Naive thymus-derived CD4-positive, alpha-beta T cell (primary cell): ENCODE measurements at places on chromosomes 11 and 22. TPM values are rescaled to one million over a fixed set of nuclear protein-coding genes. Genes with fewer than 3 reads are reported as not detected.

DNA sequence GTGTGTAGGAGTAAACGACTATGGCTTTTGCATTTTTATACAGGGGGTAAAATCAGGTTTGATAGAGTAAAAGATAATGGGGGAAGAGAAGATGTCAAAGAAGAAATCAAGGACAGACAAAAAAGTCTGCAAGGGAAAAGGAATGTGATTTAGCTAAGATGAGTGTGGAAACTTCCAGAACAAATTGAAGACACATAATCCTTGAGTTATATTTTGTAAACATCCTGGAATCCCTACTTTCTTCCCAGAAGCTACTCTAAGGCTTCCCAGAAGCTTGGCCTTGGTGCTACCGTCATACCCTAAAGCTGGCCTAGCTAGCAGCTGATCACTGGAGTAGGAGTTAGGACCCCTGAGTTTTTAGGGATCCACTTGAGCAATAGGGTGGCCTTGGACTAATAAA lies 82.4 kb downstream of the BLID start:
- H3K27ac ChIP-seq = no peak overlapping the region
- H3K27me3 ChIP-seq = no peaks in the 10 kb centered on the region
- H3K4me1 ChIP-seq = no peaks in the 10 kb centered on the region
- no peak overlapping the region for H3K4me3 ChIP-seq
- H3K36me3 ChIP-seq = no peaks in the 10 kb centered on the region

Gene C11orf87
- total RNA-seq = not detected

Gene APOBEC3A
- total RNA-seq = not detected

DNA sequence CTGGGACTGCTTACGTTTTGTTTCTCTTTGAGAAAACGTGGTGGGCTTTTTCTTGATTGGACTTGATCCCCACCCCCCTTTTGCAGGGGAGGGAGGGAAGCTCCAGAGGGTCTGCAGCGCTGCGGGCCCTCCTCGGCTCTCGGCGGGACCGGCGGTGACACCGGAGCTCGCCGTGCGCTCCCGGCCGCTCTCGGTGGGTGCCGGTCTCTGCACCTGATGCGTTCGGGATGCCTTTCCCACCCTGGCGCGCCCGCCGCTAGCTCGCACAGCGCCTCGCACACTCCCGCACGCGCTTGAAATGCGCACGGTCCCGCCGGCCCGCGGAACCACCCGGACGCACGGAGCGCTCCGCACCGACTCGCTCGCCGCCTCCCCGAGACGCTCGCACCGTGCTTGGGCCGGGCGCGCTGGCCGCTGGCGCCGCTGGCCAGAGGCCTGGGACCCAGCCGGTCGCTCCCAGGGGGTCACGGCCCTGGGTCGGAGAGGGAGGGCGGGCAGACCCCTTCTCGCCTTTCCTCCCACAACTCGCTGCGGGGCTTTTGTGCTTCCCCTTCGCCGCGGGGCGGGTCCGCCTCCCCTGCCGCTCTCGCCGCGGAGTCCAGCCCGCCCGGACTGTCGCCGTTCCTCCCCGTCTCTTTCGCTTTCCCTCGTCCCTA lies 1.0 kb downstream of the ZBTB16 start:
- peak; percentile 46 for DNase-seq
- no peaks in the 10 kb centered on the region for H3K27me3 ChIP-seq
- H3K4me3 ChIP-seq = peak overlapping the region; percentile 70
- H3K36me3 ChIP-seq = no peaks in the 10 kb centered on the region
- peak overlapping the region; percentile 14 for H3K27ac ChIP-seq

GRCh38 chr11:27722117-27722952 lies 22.1 kb upstream of the BDNF start:
- no peaks in the 10 kb centered on the region for H3K4me1 ChIP-seq
- no peaks in the 10 kb centered on the region for H3K36me3 ChIP-seq
- no peak overlapping the region for H3K4me3 ChIP-seq
- no peaks in the 10 kb centered on the region for H3K27me3 ChIP-seq
- no peak for DNase-seq
- H3K27ac ChIP-seq = no peak overlapping the region

DNA sequence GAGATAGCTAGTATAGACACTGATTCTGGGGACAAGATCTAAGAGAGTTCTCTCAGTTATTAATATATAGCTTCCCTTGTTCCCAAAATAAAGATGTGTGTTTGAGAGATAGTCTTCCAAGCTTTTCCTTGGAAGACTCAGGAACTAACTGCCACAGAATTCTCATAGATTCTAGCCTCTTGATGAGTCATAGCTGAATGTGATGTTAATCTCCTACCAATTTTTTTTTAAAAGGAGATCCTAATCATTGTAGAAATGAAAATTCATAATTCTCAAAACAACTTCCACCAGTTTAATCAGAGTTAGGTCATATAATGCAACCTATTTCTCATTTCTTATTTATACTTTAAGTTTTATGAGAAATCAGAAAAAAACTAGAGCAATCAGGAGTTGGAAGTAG lies 148.8 kb downstream of the JRKL start:
- DNase-seq = no peak
- H3K36me3 ChIP-seq = no peaks in the 10 kb centered on the region
- H3K27ac ChIP-seq = no peak overlapping the region

DNA sequence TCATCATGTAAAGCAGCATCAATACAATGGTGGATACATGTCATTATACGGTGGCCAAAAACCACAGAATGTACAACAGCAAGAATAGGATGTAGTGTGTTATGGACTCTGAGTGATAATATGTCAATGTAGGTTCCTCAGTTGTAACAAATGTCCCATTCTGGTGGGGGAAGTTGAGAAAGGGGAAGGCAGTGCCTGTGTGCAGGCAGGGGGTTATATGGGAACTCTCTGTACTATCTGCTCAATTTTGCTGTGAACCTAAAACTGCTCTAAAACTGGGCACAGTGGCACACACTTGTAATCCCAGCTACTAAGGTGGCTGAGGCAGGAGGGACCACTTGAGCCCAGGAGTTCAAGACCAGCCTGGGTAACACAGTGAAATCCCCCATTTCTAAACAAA lies 5.9 kb downstream of the CHKA start:
- no peak for DNase-seq
- no peaks in the 10 kb centered on the region for H3K36me3 ChIP-seq
- H3K27ac ChIP-seq = no peak overlapping the region
- H3K4me3 ChIP-seq = no peak overlapping the region
- no peaks in the 10 kb centered on the region for H3K27me3 ChIP-seq
- H3K4me1 ChIP-seq = no peaks in the 10 kb centered on the region

Gene MOB2
- 59.8 TPM for total RNA-seq

Gene C11orf42
- total RNA-seq = not detected

DNA sequence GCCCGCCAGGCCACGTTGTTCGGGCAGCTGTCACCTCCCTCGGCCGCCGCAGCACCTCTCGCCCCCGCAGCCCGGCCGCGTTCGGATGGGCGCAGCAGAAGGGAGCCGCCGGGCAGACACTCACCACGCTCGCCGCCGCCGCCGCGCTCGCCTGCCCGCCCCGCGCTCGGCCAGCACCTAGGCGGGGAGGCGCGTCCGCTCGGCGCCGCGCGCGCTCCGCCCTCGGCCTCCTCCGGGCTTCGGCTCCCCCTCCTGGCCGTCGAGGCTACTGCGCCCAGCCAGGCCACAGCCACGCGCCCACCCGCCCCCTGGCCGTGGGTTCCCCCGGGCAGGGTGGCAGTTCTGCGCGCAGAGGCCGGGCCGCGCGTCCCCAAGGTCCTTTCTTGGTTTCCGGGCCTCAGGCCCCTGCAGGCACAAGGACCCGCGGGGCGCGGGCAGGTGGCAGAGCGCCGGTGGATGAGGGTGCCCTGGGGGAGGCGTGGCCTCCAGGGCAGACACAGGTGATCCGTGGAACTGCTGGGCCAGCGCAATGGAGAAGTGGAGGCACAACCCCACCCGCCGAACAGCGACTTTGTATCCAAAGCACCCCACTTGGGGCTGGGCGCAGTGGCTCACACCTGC lies at the start of gene SLC25A22:
TSS of gene SLC25A22 (minus strand) at position 189 of the 621 bp plus-strand sequence. CDS start 3,275 bp downstream, outside the sequence.
- peak within 1 kb of the TSS; percentile 93 for H3K27ac ChIP-seq
- peak within 1 kb of the TSS; percentile 87 for H3K4me3 ChIP-seq
- peaks cover 16% of the 10 kb centered on the region for H3K4me1 ChIP-seq
- H3K27me3 ChIP-seq = no peaks in the 10 kb centered on the region
- peak; percentile 93 for DNase-seq
- H3K36me3 ChIP-seq = peaks cover 5% of the 10 kb centered on the region

GRCh38 chr22:20231514-20232236 lies 36.4 kb downstream of the RTN4R start:
- no peaks in the 10 kb centered on the region for H3K36me3 ChIP-seq
- no peaks in the 10 kb centered on the region for H3K27me3 ChIP-seq
- H3K4me3 ChIP-seq = no peak overlapping the region
- no peaks in the 10 kb centered on the region for H3K4me1 ChIP-seq
- no peak for DNase-seq

DNA sequence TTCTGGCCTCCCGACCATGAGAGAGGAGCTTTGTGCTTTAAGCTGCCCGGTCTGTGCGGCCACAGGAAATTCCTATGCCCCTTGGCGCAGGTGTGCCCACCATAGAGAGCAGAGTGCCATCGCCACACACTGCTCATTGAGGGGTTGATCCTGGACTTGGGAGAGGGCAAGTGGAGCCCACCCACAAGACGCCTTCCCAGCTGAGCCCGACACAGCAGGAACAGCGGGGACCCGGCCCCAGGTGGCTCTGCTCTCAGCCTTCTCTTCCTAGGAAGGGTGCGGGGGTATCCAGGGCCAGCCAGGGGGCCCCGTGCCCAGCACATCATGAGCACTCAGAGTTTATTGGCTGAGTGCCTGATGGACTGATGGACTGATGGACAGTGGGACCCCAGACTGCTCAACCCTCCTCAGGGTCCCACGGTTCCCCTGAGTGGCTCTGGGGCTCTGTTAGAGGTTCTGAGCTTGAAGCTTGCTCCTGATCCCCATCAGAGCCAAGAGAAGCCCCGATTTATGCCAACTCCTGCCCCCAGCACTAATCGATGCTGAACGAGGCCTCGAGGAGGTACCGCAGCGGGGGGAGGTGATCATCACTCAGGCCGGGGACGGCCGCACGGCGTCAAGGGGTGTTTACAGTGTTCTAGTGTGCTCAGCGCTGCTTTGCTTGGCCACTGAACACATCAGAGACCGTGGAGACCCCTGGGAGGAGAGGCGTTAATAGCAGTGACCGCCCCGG lies 13.5 kb upstream of the MRGPRD start:
- H3K4me1 ChIP-seq = no peaks in the 10 kb centered on the region
- no peaks in the 10 kb centered on the region for H3K27me3 ChIP-seq
- no peaks in the 10 kb centered on the region for H3K36me3 ChIP-seq
- no peak for DNase-seq
- H3K4me3 ChIP-seq = no peak overlapping the region
- no peak overlapping the region for H3K27ac ChIP-seq

DNA sequence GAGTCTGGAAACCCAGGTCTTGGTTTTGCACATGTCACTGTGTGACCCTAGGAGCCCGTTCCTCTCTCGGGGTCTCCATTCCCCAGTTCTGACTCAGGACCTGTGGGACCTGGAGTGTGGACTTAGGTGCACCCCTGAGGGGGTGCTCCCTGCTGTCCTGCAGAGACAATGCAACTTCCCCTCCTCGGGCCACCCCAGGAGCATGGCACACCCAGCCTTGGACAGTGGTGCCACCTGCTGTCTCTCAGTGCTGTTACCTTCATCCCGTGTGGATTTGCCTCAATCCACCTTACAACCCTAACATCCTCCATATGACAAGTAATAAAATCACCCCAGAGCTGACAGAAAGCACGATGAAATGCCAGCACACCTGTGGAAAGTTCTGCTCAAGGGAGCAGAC lies 27.5 kb upstream of the CRYBB3 start:
- DNase-seq = peak; percentile 36
- H3K4me3 ChIP-seq = no peak overlapping the region
- no peaks in the 10 kb centered on the region for H3K27me3 ChIP-seq

DNA sequence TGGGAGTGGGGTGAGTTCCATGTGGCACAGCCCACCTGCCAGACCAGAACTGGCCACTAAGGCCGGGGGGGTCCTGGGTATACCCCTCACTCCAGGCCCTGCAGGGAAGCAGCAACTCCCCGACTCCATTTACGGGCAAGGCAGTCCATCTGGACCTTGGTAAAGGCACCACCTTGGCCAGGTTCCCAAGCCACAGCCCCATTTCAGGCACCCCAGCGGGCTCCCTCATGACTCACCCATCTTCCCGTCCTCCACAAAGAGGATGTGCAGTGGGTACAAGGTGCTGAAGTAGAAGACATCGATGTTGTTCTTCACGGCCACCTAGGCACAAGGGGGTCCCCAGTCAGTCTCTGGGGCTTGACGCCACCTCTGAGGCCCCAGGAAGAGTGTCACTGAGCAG lies 15.7 kb upstream of the RASL10A start:
- H3K4me1 ChIP-seq = no peaks in the 10 kb centered on the region
- H3K27me3 ChIP-seq = no peaks in the 10 kb centered on the region
- H3K27ac ChIP-seq = no peak overlapping the region
- no peak for DNase-seq
- no peaks in the 10 kb centered on the region for H3K36me3 ChIP-seq
